ENCODE measurements at places on chromosomes 12 and 14.

- DNase-seq, result no peak
Measured at GRCh38 chr12:118065380-118065779, 4.4 kb upstream of the WSB2 start.

GRCh38 chr12:86634456-86635410, 378.5 kb upstream of the MGAT4C start:
- no peak for DNase-seq

DNA sequence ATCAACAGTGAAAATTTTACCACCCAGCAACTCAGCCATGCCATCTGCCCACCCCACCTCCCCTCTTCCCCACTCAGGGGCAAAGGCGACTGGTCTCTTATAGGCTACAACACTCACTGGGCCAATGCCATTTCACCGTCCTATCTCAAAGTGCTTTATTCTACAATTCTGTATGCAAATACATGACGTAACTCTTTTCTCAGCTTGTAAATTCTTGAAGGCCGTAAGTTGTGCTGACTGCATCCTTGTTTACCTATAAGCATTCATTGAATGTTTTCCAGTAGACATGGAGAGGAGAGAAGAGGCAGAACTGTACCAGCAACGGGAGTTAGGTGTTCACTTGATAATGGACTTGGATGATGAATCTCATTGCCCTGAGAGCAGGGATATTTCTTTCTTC, 15.6 kb downstream of the BCL2L14 start:
- no peak for DNase-seq

DNA sequence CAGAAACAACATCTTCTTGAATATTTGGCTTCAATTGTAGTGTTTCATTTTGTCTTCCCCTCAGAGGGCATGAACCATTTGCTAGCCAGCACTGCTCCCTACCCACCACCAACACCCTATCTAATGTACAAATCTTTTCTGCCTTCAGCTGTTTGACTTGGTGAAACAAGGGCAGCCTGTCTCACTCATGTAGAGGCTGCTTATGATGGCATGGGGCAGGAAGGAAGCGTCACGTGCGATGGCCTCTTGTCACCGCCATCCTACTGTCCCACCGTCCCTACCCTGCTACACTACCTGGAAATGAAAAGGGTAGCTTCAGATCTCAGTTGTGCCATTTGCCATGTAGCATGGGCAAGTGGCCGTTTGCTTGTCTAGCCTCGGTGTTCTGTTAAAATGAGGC, 29.9 kb upstream of the LRTM2 start:
- DNase-seq, result no peak

DNA sequence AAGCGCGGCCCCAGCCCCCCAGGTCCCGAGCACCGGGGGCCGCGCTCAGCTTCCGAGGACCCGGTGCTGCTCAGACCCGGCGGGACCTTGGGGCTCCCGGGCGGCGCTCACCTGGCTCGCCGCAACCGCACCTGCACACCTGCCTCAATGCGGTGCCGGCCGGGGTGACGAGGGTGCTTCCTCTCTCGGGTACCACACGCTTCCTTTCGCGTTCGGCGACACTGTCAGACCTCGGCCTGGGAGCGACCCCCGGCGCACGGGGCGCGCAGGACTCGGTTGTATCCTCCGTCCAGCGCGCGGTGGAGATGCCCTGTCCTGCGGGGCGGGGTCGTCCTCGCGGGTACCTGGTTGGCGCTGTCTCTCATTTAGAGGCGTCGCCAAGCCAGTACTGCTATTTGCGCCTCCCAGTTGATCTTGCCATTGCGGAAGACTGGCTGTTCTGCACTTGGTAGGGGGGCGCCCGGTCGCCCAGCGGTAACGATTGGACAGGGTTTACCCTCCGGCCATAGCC, 718 bp downstream of the PACS2 start:
- DNase-seq, result no peak

DNA sequence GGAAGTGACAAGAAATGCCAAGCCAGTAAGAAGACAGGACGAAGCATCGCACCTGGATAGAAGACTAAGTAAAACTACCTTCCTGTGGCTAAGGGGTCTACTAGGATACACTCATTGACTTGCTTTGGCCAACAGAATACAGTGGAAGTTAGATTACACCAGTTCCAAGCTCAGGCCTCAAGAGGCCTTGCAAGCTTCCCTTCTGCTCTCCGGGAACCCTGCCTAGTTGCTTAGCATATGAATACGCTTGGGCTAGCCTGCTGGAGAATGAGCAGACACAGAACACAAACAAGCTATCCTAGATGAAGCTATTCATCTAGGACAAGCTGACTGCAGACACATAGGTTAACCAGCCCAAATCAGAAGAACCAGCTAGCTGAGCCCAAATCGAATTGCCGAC, 97.0 kb downstream of the DPF3 start:
- DNase-seq, result no peak

GRCh38 chr14:50397390-50398188, 908 bp upstream of the CDKL1 start:
- DNase-seq, result no peak

- no peak for DNase-seq
Measured at GRCh38 chr14:75896341-75896740, 85.5 kb downstream of the TGFB3 start.

GRCh38 chr12:62656591-62657362, 190.2 kb downstream of the MON2 start:
- DNase-seq, result no peak

GRCh38 chr14:33933386-33933933, 17.4 kb downstream of the EGLN3 start:
- DNase-seq, result no peak

GRCh38 chr12:89884416-89884898, 175.8 kb upstream of the ATP2B1 start:
- no peak for DNase-seq

DNA sequence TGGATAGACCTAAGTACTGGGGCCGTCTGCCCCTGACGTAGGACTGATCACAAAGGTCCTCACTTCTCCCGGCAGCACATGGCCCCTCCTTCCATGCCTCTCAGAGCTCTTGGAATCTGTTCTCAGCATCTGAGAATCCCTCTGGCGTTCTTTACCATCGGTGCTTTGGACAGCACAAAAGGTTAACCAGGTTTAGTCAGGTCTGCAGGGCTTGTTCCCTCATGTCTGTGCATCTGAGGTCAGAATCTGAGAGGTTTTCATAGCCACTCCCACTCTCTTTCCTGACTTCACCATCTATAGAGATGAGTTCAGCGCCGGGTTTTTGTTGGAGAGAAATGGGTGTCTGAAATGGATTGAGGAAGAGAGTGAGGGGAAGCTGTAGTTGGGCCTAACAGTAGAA, 130.0 kb upstream of the ARHGAP5 start:
- no peak for DNase-seq

DNA sequence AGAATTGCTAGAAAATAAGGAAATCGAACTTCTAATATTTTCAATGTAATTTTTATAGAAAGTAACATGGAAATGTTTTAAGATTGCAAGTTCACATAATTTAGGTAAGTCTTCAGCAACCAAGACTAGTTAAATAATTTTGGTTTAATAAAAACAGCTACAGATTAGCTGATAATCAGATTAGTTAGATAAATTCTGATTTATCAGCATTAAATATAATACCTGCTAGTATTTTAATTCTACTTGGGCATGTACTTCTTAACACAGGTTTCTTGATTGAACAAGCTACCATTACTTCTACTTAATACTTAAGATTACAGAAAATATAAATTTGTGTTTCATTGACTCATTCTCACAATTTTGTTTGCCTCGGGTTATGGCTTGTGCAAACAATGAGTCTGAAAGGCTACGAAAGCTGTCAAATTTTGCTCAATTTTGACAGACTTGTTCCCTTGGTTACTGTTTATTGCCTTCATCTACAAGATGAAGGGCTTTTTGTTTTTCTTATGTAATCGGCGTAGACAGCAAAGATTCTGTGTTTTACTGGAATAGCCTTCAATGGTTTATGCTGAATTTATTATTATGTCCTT, 116.1 kb upstream of the NUDT4 start:
- no peak for DNase-seq

DNA sequence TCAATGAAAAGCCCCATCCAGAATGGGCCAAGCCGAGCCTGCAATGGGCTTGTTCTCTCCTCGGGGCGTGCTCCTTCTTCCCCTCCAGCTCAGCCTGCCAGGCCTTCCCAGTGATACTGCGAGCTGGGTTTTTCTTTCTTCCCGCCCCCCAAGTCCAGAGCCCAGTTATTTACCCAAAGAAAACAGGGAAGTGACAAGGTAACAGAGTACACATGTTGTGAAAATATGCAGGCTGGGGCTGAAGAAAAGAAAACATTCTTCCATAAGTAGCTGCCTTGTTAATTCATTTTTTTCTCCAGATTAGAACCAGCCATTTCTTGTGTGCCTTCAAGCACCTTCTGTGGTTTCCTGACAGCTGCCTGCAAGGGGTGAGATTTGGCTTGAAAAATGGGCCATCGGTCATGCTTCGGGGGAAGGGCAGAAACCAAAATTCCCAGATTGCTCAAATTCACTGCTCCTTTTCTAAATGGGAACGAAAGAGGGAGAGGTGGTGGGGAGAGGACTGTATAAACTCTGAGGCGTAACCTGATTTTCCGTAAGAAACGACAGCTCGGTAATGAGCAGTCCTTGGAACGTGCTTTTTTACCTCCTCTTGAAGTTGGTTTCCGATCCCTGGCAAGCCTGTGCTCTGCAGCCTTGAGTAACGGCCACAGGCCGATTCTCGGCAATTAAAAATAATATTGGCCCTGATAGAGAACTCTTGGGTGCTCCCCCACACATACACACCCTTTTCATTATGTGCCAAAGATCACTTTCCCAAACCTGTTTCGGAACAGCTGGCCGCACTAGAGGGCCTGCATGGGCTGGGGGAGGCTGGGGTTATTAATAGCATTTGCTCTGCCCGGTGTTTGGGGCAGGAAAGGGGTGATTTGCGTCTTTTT, 229.4 kb downstream of the ZFP36L1 start:
- DNase-seq, result no peak

DNA sequence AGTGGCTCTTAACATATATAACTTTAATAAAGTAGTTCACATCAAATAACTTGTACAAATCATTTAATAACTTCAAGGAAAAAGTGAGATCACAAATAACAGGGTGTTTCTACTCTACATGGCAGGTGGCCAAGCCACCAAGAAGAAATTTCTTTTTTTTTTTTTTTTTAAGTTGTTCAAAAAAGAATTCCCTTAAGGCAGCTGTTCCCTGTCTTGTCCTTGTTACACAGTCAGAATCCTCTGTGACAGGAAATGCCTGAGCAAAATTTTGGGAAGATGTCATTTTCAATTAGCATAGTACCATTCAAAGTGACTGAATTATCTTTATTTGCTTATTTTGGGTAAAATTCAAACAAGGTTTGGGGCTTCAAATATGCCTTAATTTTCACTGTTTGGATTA, 79.4 kb downstream of the LIN7A start:
- no peak for DNase-seq

- no peak for DNase-seq
Measured at GRCh38 chr12:77682488-77682887, 148.2 kb upstream of the NAV3 start.

GRCh38 chr12:32501835-32502333, 102.5 kb downstream of the FGD4 start:
- peak; percentile 70 for DNase-seq

- peak; percentile 11 for DNase-seq
Measured at GRCh38 chr14:62015945-62016344, 253.7 kb downstream of the SNAPC1 start.

GRCh38 chr14:102784892-102785594, 7.8 kb downstream of the TRAF3 start:
- no peak for DNase-seq

DNA sequence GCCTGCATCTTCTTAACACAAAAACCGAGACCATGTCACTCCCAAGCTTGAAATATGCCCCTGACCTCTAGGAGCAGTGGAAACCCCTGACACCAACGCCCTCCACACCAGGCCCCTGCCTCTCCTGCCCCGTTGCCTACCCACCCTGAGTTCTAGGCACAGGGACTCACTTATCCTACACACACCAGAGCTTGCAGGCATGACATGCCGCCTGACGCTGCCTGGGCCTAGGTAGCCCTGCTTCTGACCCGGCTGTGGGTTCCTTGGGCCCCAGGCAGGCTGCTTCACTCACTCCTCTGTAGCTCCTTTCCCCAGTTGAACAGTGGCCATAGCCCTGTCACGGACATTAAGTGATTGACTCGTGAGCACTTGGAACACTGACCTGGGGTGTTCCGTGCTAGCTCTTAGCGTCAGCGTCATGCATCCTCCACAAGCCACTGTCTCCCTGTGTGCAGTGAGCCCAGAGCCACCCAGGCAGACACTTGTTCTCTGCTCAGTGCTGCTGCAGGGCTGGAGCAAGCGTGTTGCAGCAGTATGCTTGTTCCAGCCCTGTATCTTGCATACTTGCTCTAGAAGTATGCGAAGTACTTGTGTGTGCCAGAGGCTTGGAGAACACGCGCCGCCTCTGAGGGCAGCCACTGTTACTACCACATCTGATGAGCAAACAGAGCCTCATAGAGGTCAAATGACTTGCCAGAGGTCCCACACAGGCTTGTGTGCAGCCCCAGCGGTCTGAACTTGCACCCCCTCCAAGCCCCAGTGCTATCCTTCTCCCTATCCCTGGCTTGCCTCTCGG, 15.6 kb downstream of the OTUB2 start:
- DNase-seq, result no peak

- DNase-seq, result no peak
Measured at GRCh38 chr12:92929983-92930382, 888 bp upstream of the EEA1 start.

DNA sequence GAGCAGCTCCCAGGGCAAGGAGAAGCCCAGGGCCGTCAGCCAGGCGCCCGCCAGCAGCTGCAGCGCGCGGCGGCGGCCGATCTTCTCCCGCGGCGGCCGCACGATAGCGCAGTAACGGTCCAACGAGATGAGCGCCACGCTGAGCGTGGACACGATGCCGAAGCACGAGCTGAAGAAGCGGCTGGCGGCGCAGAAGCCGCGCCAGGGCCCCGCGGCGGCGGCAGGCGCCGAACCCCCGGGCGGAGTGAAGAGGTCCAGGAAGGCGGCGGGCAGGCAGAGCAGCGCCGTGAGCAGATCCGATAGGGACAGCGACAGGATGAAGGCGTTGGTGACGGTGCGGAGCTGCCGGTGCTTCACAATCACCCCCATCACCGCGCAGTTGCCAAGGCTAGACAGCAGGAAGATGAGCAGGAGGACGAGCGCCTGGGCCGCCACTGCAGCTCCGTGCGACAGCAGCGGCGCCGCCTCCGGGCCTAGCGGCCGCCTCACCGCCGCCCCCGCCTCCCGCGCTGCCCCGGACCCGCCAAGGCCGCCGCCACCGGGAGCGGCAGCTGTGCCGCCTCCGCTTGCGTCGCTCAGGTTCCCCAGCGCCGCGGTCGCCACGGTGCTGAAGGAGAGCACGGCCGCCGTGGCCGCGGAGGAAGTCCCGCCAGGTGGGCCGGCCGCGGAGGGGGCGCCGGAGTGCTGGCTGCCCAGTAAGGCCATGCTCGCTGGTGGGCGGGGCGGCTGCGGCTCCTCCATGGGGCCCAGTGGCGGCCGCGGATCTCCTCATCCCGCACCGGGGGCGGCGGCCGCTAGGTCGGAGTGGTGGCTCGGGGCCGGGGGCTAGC, 479 bp downstream of the GPR135 start:
- DNase-seq, result no peak

GRCh38 chr14:49915085-49915484, 22.2 kb downstream of the ARF6 start:
- DNase-seq, result no peak

GRCh38 chr12:77723308-77723707, 107.4 kb upstream of the NAV3 start:
- DNase-seq, result no peak

Measured in non-pigmented ciliary epithelial cell (primary cell).